ENCODE measurements at places on chromosomes 5 and 9. TPM values are rescaled to one million over a fixed set of nuclear protein-coding genes. Genes with fewer than 3 reads are reported as not detected.

DNA sequence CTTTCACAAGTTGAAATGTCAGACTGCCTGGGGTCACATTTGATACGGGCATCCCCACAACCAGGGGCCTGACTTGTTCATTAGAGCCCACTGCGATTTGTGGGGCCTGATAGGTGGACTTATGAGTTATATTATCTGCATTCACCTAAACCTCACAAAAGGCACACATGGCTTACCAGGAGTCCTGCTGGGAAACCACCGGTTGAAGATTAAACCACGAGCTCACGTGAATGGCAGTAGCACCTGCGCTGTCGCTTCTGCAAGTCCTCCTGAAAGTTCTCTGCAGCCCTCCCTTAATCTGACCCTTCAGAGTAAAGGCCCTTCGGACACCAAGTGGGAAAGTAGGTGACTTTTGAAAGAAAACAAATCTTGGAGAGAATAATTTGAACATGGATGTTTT lies 68.9 kb downstream of the PPIC start:
- no peaks in the 10 kb centered on the region for H3K4me1 ChIP-seq
- H3K36me3 ChIP-seq: no peaks in the 10 kb centered on the region
- no peak overlapping the region for H3K4me3 ChIP-seq
- no peak for DNase-seq

GRCh38 chr5:1030801-1031271 lies 22.2 kb downstream of the NKD2 start:
- no peaks in the 10 kb centered on the region for H3K27me3 ChIP-seq
- H3K27ac ChIP-seq: no peak overlapping the region
- no peak overlapping the region for H3K4me3 ChIP-seq
- no peak for DNase-seq
- no peaks in the 10 kb centered on the region for H3K4me1 ChIP-seq
- no peaks in the 10 kb centered on the region for H3K36me3 ChIP-seq

GRCh38 chr5:1936413-1936812 lies 53.7 kb upstream of the IRX4 start:
- H3K27me3 ChIP-seq: no peaks in the 10 kb centered on the region
- H3K4me3 ChIP-seq: no peak overlapping the region
- DNase-seq: no peak
- H3K36me3 ChIP-seq: no peaks in the 10 kb centered on the region
- H3K4me1 ChIP-seq: no peaks in the 10 kb centered on the region
- H3K27ac ChIP-seq: no peak overlapping the region

DNA sequence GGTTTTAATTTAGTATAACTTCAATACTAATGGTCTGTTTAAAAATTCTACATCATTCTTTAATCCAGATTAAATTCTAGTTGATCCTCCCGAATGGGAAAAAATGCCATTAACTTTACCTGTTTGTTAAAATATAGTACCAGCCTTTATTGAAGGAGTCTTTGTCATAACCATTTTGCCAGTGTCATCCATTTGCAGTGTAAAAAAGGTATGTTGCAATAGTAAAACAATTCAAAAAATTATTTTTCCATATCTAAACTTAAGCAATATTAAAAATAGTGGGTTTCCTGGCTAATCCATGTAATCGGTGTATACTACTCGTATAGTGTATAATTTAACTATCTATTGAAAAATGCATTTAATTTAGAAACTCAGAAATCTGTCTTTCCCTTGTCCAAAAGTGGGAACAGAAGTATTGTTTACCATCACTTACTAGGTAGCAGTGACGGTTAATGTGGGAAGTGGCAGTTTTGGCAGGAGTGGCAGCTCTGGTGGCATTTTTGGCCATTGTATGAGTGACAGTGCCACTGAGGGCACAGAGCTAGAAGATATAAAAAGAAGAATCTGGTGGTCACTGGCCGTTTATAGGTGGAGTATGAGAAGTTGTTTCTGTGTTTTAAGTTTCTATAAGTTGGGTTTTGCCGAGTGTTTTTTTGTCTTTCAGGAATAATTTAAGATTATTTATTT lies 1.9 kb downstream of the AP3S1 start:
- peaks cover 7% of the 10 kb centered on the region for H3K4me1 ChIP-seq
- peak overlapping the region; percentile 75 for H3K4me3 ChIP-seq
- H3K27me3 ChIP-seq: no peaks in the 10 kb centered on the region
- no peaks in the 10 kb centered on the region for H3K36me3 ChIP-seq

GRCh38 chr9:127707766-127708165 lies 978 bp downstream of the CFAP157 start:
- no peaks in the 10 kb centered on the region for H3K27me3 ChIP-seq
- peaks cover 1% of the 10 kb centered on the region for H3K36me3 ChIP-seq
- no peak overlapping the region for H3K27ac ChIP-seq
- no peaks in the 10 kb centered on the region for H3K4me1 ChIP-seq
- H3K4me3 ChIP-seq: no peak overlapping the region

- no peak overlapping the region for H3K27ac ChIP-seq
- no peaks in the 10 kb centered on the region for H3K36me3 ChIP-seq
- H3K27me3 ChIP-seq: no peaks in the 10 kb centered on the region
- DNase-seq: no peak
- no peak overlapping the region for H3K4me3 ChIP-seq
- no peaks in the 10 kb centered on the region for H3K4me1 ChIP-seq
These were observed 301.0 kb downstream of the GADD45G start for GRCh38 chr9:89905606-89906338.

- H3K27me3 ChIP-seq: no peaks in the 10 kb centered on the region
- H3K36me3 ChIP-seq: no peaks in the 10 kb centered on the region
- H3K4me3 ChIP-seq: no peak overlapping the region
- no peak overlapping the region for H3K27ac ChIP-seq
- DNase-seq: no peak
These were observed 269.7 kb downstream of the MLLT3 start for GRCh38 chr9:20352591-20352990.

DNA sequence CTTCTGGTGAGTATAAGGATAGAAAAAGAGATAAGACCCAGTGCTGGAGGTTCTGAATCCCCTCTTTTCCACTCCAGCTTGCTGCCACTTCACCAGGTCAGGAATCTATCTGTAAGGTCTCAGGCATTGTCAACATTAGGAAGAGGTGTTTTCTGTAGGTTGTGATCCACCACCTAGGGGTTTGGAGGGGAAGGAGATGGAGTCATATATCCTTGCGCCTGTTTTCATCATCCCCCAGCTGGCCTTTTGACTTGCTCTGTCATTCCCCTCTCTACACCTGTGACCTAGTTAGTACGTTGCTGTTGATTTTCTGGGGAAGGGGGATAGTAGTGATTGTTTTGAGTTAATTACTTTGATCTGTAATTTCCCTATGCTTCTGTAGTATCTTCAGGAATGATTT lies 20.5 kb downstream of the SPINK5 start:
- no peak for DNase-seq
- H3K4me3 ChIP-seq: no peak overlapping the region
- no peaks in the 10 kb centered on the region for H3K36me3 ChIP-seq
- no peaks in the 10 kb centered on the region for H3K4me1 ChIP-seq

- no peaks in the 10 kb centered on the region for H3K27me3 ChIP-seq
- no peak overlapping the region for H3K4me3 ChIP-seq
- H3K4me1 ChIP-seq: peaks cover 6% of the 10 kb centered on the region
- H3K36me3 ChIP-seq: no peaks in the 10 kb centered on the region
These were observed 119.3 kb downstream of the GALNT10 start for GRCh38 chr5:154309805-154310204.

DNA sequence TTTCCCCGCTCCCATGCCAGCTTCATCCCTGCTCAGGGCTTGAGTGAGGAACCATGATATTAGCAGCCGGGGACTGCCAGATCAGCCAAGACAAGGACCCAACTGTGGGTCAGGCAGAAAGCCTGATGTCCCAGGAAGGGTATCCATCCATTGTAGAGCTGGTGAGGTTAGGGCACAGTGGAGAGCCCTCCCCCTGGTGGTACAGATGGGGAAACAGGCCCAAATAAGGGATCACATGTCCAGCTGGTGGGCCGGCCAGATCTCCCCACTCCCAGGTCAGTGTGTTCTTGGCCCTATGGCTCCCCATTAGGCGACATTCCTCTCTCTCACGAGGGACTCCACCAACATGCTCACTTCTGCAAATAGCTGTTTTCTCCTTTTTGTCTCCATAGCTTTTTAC lies 9.0 kb downstream of the CDX1 start:
- peaks cover 8% of the 10 kb centered on the region for H3K27me3 ChIP-seq
- no peak overlapping the region for H3K4me3 ChIP-seq
- H3K36me3 ChIP-seq: no peaks in the 10 kb centered on the region
- peak; percentile 26 for DNase-seq
- no peak overlapping the region for H3K27ac ChIP-seq

GRCh38 chr9:105694848-105695581 lies 674 bp downstream of the TMEM38B start:
- no peaks in the 10 kb centered on the region for H3K36me3 ChIP-seq
- peaks cover 4% of the 10 kb centered on the region for H3K4me1 ChIP-seq
- H3K27me3 ChIP-seq: peaks cover 9% of the 10 kb centered on the region
- DNase-seq: peak; percentile 49
- H3K4me3 ChIP-seq: peak overlapping the region; percentile 86
- peak overlapping the region; percentile 39 for H3K27ac ChIP-seq

- H3K4me3 ChIP-seq: peak overlapping the region; percentile 17
- H3K27me3 ChIP-seq: no peaks in the 10 kb centered on the region
- H3K27ac ChIP-seq: peak overlapping the region; percentile 72
- peaks cover 3% of the 10 kb centered on the region for H3K36me3 ChIP-seq
- no peak for DNase-seq
These were observed 34.0 kb downstream of the ADAM19 start for GRCh38 chr5:157541447-157542118.

DNA sequence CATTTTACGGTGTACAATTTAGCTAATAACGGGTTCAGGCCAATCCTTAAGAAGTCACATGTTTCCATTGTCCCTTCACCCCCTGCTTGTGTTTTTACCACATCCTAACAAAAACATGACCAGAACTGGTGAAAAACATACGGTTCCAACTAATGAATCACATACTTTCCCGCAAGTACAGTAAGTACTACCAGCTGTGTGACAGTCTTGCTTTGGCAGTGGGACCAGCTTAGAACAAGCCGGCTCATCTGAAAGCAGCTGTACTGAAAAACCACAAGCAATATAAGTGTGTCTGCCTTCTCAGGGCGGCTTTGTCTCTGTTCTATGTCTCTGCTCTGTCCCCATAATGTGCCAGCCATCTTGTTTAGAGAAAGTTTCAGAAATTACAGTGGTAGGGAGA lies 242.5 kb downstream of the BNC2 start:
- peak overlapping the region; percentile 85 for H3K27ac ChIP-seq
- peak overlapping the region; percentile 18 for H3K4me3 ChIP-seq
- no peaks in the 10 kb centered on the region for H3K36me3 ChIP-seq

GRCh38 chr5:37400501-37400900 lies 21.4 kb downstream of the WDR70 start:
- H3K36me3 ChIP-seq: no peaks in the 10 kb centered on the region
- no peaks in the 10 kb centered on the region for H3K4me1 ChIP-seq
- H3K27me3 ChIP-seq: no peaks in the 10 kb centered on the region
- no peak overlapping the region for H3K27ac ChIP-seq
- peak; percentile 38 for DNase-seq

DNA sequence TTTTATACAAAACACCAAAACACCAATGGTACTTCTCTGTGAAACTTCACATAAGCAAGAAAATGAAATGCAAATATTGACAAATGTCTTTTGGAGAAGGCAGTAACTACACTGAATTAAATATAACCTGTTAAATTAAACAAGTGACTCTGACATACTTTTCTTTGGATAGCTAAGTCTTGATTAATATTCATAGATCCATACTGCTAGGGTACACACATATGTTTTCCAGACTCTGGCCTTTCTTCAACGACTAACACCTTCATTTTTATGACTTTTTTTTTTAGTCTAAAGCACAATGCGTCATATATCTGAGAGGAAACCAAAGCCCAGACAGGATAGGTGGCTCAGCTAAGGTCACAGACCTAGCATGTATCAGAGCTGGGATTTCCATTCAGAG lies 263.7 kb downstream of the TENT4A start:
- no peak for DNase-seq
- no peaks in the 10 kb centered on the region for H3K36me3 ChIP-seq
- H3K4me3 ChIP-seq: no peak overlapping the region
- no peak overlapping the region for H3K27ac ChIP-seq

DNA sequence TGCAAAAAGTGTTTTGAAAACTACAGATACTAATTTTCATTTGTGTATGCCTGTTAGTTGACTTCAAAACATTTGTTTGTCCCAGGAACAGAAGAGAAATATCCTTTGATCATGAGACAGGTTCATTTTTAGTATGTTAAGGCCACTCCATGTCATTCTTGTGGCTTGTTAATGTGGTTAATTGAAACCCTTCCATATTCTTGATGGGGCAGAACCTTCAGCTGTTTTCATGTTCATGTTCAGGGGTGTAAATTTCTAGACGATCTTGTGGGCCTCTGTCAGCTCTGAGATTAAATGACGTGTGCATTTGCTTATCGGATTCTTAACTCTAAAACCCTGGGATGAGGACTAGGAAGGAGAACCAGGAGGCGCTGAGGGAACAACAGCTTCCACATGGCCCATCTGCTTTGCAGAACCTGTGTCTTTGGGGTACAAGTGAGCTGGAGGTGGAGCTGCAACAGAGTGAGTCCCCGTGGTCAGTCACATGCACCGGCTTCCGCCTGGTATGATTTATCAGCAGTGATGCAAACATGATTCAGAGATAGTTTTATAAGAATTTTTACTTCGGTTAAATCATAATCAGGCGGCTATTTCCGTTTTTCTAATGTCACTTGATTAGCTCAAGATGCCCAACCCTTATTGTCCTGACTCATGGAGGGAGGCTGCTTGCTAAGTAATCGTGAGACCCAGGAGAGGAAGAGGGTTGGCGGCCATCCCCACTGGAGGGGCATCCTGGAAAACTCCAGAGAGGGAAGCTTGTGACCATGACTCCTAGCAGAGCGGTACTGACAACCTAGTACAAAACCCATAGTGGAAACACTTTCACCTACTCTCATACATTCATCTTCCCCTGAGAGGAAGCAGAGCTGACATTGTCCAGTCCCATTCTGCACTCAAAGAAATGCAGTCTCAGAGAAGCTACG lies 138.4 kb downstream of the C9orf152 start:
- peaks cover 28% of the 10 kb centered on the region for H3K4me1 ChIP-seq
- H3K27ac ChIP-seq: peak overlapping the region; percentile 86
- no peaks in the 10 kb centered on the region for H3K27me3 ChIP-seq
- H3K4me3 ChIP-seq: no peak overlapping the region

- no peak overlapping the region for H3K27ac ChIP-seq
- no peak for DNase-seq
- H3K36me3 ChIP-seq: no peaks in the 10 kb centered on the region
- H3K4me1 ChIP-seq: no peaks in the 10 kb centered on the region
- H3K4me3 ChIP-seq: no peak overlapping the region
These were observed 246.7 kb upstream of the ADRA1B start for GRCh38 chr5:159669559-159669958.

- no peaks in the 10 kb centered on the region for H3K27me3 ChIP-seq
- no peak overlapping the region for H3K27ac ChIP-seq
- H3K4me3 ChIP-seq: no peak overlapping the region
- peak; percentile 33 for DNase-seq
- H3K36me3 ChIP-seq: no peaks in the 10 kb centered on the region
- H3K4me1 ChIP-seq: no peaks in the 10 kb centered on the region
These were observed 199.3 kb upstream of the ADAMTSL1 start for GRCh38 chr9:18274693-18275092.

GRCh38 chr9:25678846-25679360 lies 659 bp upstream of the TUSC1 start:
- no peak overlapping the region for H3K27ac ChIP-seq
- H3K36me3 ChIP-seq: no peaks in the 10 kb centered on the region
- peak overlapping the region; percentile 76 for H3K4me3 ChIP-seq
- H3K4me1 ChIP-seq: no peaks in the 10 kb centered on the region

Gene SGTB
- 32.4 TPM for total RNA-seq

Gene QSOX2
- total RNA-seq: 7.8 TPM

Gene INSL6
- not detected for total RNA-seq

Gene TEX48
- total RNA-seq: not detected

Gene PCDHA12
- 0.50 TPM for total RNA-seq

Gene ZNF879
- total RNA-seq: 7.1 TPM

Gene BAAT
- not detected for total RNA-seq

All from fibroblast of lung (primary cell).